Activated CD4-positive, CD25-positive, alpha-beta regulatory T cell (primary cell): ENCODE measurements at places on chromosomes 12 and 14.

GRCh38 chr14:50812856-50813543 is 18.0 kb downstream of the NIN start:
- no peak for DNase-seq

DNA sequence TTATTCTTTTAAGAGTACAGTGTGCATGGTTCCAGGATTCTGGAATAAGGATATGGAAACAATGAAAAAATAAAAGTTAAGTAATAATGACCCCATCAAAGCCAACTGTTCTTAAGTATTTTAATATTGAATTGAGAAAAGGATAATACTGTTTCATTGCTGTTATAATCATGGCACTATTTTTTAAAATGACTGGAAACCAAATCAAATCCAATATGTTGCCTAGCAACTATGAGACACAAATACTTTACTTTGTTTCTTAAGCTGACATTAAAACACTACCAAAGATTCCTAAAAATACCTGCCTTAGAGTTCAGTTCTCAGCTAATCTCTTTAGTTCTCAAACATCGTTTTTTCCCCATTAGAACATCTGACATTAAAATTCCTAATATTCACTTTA is 66.4 kb upstream of the OTOGL start:
- DNase-seq, result no peak

DNA sequence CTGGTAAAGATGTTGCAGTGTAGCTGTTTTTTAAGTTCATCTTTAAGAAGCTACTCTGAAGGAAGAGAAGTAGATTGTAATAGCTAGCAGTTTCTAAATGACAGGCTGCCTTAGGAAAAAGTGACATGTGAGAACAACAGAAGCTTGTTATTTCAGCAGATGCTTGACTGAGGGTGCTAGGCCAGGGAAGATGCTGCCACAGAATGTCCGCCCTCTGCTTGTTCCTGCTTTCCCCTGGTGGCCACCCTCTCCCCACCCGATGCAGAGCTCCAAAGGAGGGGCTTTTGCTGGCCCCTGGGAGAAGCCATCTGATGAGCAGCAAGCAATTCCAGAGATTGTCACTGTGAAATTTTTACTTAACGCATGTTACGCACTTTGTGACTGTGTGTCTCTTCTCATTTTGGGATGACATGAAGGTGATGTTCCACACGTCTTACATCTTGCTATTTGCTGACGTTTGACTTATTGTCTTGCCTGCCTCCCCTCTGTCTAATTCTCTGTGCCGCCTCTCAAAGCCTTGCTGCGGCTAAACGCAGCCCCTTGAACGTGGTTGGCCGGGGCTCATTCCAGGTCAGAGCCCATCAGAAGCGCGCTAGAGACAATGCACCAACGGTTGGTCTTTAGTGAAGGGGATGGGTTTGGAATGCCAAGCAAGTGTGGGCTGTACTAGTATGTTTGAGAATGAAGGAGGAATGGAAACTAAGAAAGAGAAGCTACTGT is 44.8 kb downstream of the WDR20 start:
- no peak for DNase-seq

GRCh38 chr12:10959804-10960203 is 20.7 kb upstream of the TAS2R14 start:
- DNase-seq, result no peak
